GM23248 (cell line): ENCODE measurements at places on chromosomes 1 and 21. TPM values are rescaled to one million over a fixed set of nuclear protein-coding genes. Genes with fewer than 3 reads are reported as not detected.

The CNIH4 gene
- 142 TPM in 2 replicates for polyA plus RNA-seq

GRCh38 chr21:43331962-43332828 lies 94.7 kb downstream of the SIK1 start:
- H3K36me3 ChIP-seq, result no peaks in the 10 kb centered on the region
- H3K27ac ChIP-seq, result peak overlapping the region; percentile 92
- peak; percentile 52 for DNase-seq
- H3K27me3 ChIP-seq, result no peaks in the 10 kb centered on the region
- no peak overlapping the region for H3K4me3 ChIP-seq
- H3K4me1 ChIP-seq, result peaks cover 17% of the 10 kb centered on the region

DNA sequence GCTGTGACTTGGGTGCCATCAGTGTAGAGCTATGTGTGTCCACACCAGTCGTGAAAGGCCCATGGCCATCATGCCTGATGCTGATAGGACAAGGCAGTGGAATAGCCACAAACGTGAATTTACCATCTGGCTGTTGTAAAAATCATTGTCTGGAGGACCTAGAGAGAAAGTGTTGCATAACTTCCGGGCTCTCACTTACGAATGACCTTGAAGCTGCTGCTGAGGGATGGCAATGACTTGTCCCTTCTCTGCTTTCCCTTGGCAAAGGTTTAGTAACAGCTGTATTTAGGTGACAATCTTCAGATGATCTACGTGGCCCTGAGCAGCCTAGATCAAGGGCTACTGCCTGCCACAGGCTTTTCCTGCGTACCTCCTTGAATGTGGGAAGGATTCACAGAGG lies 5.8 kb downstream of the ATP1B1 start:
- no peak overlapping the region for H3K4me3 ChIP-seq
- peaks cover 50% of the 10 kb centered on the region for H3K4me1 ChIP-seq
- no peaks in the 10 kb centered on the region for H3K27me3 ChIP-seq

GRCh38 chr21:16427587-16428087 lies 697.9 kb downstream of the USP25 start:
- no peak overlapping the region for H3K4me3 ChIP-seq
- H3K4me1 ChIP-seq, result no peaks in the 10 kb centered on the region
- DNase-seq, result no peak
- no peak overlapping the region for H3K27ac ChIP-seq
- no peaks in the 10 kb centered on the region for H3K36me3 ChIP-seq

The FLG2 gene
- not detected in 2 replicates for polyA plus RNA-seq

DNA sequence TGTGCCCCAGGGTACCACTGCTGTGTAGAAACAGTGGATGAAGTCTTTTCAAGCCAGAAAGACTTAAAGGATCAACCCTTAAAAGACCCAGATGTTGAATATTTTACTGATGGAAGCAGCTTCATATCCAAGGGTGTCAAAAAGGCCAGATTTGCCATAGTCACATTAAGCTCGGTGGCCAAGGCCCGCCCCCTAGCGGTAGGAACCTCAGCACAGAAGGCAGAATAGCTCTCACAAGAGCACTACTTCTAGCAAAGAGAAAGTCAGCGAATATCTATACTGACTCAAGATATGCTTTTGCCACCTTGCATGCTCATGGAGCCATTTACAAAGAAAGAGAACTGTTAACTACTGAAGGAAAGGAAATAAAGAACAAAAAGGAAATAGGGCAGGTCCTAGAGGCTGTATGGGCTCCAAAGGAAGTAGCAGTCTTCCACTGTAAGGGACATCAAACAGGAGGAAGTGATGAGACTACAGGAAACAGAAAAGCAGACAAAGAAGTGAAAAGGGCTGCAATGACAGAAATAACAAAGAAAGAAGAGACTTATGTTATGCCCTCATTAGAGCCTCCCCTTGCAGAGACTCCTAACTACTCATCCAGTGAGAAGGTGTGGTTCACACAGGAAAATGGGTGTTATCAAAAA lies 90.5 kb downstream of the LIPI start:
- no peaks in the 10 kb centered on the region for H3K36me3 ChIP-seq
- no peaks in the 10 kb centered on the region for H3K4me1 ChIP-seq
- no peak overlapping the region for H3K27ac ChIP-seq
- no peak overlapping the region for H3K4me3 ChIP-seq
